OCI-M1 (cell line): ENCODE measurements at places on chromosomes 5 and 9.

DNA sequence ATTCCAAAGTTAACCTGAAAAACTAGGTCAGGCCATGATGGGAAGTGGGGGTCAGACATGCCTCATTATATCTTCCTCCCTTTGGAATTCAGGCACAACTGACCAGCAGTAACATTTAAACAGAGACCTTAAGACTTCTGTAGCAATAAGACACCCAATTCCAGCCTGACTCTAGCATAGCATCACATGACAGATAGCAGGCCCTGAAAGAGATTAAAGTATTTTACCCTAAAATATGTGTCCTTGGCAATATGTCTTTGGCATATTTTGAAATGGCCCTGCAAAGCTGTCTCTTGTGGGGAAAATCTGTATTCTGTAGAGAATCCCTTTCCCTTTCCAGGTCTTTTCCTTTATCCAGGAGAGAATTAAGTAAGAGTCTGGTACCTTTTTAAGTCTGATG lies 34.3 kb downstream of the S1PR3 start:
- no peak for DNase-seq

DNA sequence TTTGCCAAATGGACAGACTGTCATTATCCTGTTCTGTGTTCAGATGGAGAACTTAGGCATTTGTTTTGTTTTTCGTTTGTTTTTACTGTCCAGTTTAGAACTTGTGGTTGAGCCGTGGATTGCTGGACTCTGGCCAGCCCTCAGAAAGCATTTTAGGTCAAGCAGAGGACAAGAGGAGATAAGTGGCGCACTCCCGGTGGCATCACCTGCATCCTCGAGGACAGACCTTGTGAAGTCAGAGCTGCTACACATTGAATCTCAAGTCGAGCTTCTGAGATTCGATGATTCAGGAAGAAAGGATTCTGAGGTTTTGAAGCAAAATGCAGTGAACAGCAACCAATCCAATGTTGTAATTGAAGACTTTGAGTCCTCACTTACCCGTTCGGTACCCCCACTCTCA lies 8.9 kb downstream of the MTRR start:
- no peak for DNase-seq

DNA sequence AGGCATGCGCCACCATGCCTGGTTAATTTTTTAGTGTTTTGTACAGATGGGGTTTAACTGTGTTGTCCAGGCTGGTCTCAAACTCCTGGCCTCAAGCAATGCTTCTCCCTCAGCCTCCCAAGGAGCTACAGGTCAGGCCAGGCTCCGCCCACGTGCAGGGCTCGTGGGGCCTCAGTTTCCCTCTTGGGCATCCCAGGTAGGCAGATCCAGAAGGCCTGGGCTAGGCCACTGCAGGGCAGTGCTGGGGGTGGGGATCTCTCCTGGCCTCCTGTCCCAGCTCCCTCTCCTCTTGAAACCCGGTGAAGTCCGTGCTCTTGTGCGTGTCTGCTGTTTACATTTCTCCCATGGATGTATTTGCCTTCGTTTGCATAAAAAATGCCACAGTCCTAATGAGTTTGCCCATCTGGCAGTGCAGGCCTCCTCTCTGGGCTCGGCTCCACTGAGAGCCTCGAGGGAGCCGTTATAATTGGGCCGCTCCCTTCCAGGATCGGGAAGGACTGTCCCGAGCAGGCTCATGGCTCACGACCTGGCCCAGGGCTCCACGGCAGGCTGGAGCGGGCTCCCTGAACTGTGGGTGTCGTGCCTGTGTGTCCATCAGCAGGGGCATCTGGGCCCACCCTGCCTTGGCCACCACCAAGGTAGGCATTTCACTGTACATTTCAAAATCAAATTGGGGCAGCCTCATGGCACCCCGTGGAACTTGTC lies 52.6 kb upstream of the RUFY1 start:
- no peak for DNase-seq

DNA sequence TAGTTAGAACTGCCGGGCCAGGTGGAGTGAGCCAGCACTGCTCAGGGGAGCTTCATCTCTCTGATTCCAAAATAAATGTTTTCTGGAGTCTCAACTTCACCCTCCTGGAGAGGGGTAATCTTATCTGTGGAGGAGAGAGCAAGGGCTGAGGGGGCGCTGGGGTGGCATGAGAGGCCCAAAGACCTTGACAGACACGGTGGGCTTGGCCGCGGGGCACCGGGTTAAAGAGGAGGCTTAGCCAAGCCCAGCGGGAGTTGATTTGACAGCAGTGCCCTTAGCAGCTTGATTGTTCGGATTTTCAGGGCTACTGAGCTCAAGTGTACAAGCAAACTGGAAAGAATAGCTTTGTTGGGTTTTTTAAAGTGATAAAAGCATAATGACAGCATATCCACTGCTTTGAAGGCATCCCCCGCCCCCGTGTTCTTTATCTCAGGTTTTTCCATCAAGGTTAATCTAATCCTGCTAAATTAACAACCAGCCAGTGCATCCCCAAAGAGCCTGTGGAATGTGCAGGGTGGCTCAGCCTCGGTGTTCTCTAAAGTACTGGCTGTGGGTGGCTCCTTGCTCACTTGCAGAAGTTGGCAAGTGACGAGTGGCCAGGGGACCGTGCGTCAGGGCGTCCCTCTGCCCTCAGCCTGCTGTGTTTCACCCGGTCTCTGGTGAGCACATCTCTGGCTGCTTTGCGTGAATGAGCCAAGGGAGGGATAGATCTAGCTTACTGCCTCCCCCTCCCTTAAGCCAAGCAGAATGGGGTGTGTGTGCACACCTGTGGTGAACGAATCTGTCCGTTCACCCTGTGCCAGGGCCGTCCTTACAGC lies 5.5 kb downstream of the QRFP start:
- DNase-seq = no peak

GRCh38 chr5:14036514-14036913 lies 92.0 kb upstream of the DNAH5 start:
- DNase-seq = no peak

- DNase-seq = peak; percentile 79
Measured at GRCh38 chr9:76302947-76303550, 91.2 kb downstream of the RFK start.

GRCh38 chr5:153511622-153512021 lies 21.2 kb downstream of the GRIA1 start:
- no peak for DNase-seq

DNA sequence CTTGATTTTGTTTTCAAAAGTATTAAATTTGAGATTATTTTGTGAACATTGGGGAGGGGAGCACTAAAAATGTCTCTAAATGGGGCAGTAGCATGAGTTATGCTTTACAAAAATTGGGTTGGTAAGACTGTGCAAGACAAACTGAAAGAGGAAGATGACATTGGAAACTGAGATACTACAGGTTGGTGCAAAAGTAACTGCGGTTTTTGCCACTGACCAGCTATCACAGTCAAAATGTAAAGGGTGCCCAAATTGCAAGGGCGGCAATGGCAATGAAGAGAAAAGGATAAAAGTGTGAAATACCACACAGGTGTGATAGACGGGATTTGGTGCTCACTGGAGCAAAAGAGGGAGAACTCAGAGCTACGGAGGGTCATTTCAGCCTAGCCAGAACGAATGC lies 124.0 kb downstream of the FANCC start:
- DNase-seq = no peak

DNA sequence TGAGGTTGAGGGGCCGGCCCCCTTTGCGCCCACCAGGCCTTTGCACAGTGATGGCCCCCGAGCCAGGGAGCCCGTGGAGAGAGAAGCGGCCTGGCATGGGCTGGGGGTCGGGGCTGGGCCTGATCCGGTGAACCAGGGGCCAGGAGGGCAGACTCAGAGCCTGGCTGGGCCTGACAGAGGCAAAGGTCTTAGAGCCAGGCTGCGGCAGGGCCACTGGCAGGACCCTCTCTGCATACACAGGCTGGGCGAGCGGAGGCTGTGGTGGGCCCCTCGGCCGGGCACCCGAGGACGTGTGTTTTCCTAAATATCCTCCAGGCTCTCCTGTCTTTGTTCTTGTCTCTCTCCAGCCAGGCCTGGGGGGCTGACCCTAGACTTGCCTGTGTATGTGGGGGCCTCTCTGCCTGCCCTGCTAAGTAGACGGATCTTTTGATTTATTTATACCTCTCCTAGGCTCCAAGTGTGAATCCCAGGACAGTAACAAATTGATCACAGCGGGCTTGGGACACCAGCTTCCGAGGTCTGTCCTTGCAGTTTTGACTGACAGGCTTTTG lies 933 bp downstream of the NEK6 start:
- DNase-seq = no peak

- DNase-seq = no peak
Measured at GRCh38 chr9:84718476-84718875, 48.9 kb downstream of the NTRK2 start.

DNA sequence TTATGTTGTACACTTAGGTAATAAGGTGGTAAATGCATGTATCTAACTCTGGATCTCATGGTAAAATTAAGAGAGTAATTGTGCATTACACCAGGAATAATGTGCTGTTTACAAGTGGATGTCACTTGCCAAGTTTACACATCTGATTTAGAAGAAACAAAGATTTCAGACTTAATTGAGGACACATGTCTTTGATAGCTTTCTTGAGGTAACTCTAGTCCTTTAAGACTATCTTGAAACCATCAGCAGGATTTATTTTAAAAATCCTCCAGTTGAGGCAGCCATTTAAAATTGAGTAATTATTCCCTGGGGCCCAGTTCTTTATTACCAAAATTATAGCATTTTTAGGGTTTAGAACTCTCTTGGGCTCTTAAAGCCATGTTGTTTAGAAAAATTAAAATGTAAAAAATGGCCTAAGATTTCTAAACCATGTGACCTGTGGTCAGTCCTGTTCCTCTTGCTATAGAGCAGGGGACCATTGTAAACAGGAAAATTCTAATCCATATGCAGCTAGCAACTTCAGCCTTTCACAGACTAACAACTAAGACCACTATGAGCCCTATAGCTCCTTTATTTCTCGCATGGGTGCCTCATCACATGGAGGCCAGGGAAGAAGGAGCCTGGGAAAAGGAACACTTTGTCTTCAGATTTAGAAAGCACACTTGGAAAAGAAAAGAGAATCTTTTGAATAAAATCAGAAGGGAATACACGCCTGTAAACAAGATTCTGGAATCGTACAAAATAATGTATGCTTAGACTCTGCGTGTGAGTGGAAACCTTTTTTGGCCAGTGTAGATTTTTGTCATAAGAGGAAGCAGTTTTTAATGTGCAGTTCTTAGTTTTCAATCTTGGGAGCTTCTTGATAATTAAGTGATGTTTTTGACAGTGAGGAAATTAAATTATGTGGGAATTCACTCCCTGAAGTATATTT lies 71.2 kb downstream of the ZSWIM6 start:
- DNase-seq = no peak

- DNase-seq = no peak
Measured at GRCh38 chr5:26563979-26564378, 474.4 kb downstream of the CDH9 start.

- DNase-seq = no peak
Measured at GRCh38 chr9:133044661-133045060, 13.9 kb downstream of the GTF3C5 start.

- no peak for DNase-seq
Measured at GRCh38 chr9:72695365-72695764, 174.0 kb downstream of the TMC1 start.

DNA sequence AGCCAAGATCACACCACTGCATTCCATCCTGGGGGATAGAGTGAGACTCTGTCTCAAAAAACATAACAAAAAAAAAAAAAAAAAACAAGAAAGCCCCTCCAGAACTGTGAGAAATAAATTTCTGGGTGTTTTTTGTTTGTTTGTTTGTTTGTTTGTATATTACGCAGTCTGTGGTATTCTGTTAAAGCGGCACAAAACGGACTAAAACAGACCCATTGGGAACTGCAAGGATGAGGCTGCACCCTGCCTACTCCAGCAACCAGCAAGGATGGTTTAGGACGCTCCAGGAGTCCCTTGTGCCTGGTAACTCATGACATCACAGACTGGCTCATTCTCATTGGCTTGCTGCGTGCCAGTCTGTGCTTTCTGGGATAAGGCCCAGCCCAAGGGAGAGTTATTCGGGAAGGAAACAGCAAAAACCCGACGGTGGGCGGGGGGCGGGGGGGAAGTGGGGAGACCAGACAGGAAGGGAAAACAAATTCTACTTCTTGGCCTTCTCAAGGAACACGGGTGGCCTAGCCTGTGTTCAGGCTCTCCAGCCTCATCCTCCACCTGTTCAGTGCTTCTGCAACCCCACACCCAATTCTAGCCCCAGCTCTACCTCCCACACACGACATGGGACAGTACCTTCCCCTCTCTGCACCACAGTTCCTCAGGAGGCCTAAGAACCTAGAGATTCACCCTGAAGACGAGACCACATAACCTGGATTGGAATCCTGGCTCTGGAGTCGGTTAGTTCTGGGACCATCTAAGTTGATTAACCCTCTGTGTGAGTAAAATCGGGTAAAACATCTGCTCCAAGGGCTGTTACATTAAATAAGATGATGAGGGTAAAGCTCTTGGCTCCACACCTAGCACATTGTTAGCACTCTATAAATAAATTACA lies 2.8 kb downstream of the CD74 start:
- DNase-seq = peak; percentile 79

- no peak for DNase-seq
Measured at GRCh38 chr5:82821846-82822633, 255.2 kb downstream of the TMEM167A start.

GRCh38 chr5:124280079-124280478 lies 466.4 kb downstream of the ZNF608 start:
- DNase-seq = no peak

DNA sequence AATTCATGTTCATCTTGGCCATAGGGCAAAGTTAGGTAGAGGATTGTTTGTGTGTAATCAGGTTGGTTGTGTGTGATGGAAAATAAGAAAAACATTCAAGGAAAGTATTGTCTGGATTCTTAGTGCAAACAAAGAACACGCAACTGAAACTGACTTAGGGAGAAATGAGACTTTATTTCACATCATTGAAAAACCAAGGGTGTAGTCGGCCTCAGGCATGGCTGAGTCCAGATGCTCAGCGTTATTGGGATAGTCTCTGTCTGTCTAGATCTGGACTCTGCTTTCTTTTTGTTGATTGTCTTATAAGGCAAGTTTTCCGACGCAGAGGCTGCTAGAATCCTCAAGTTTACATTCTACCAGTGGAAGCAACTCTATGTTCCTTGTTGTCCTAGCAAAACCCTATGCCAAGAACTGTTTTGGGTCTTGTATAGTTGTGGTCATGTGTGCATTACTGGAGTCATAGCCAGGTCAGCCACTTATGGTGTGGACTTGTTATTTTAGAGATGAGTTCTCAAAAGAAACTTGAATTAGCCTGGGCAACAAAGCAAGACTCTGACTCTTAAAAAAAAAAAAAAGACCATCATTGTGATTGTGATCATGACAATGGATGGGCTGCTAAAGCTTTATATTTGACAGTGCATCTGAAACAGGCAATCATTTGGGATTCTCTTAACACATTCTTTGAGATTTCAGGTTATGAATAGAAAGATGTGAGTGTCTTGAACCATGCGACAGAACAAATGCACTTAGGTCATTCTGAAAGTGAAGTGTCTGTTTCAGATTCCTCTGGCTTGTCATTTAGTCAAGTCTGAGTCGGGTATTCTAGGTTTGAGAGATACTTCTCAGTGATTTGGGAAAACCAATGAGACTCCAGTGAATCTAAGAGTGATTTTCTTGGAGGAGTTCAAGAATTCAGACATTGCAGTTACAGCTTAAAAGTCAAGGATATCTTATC lies 82.6 kb downstream of the DOCK2 start:
- no peak for DNase-seq
